ENCODE measurements at places on chromosomes 13 and 19.

GRCh38 chr19:39377373-39378362, 13.2 kb downstream of the PAF1 start:
- no peak for DNase-seq

- DNase-seq, result no peak
Measured at GRCh38 chr13:78802912-78803311, 144.0 kb upstream of the OBI1 start.

- DNase-seq, result no peak
Measured at GRCh38 chr13:33367926-33368325, 82.4 kb upstream of the STARD13 start.

DNA sequence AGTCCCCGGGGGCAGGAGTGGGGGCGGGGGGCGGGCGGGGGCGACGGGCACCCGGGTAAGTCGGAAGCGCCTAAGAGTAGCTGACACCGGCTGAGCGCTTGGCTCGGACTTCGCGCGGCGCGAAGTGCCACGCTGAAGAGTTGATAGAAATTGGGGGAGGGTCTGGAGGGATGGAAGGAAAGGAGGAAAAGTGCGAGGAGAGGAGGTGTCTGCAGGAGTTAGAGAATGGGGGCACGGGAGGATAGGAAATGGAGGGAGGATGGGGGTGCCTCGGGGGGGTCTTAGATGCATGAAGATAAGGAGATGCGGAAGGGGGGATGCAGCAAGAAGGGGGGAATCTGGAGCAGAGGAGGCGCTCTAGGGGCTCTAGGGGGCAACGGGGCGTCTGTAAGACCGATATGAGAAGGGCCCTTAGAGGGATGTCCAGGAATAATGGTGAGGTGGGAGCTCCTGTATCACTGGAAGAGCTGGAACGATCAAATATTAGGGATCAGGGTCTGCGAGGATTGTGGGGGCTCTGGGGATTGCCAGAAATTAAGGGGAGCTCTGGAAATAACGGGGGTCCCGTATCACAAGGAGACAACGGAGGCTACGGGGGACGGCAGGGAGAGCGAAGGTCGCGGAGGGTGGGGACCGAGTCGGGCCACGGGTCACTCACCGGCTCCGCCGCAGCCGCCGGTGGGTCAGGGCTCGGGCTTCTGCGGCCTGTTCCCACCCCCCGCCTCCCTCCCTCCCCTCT, at the start of gene MYPOP:
Gene MYPOP (minus strand): TSS at position 702 of the 739 bp plus-strand sequence. CDS start 840 bp downstream, outside the sequence.
- DNase-seq, result peak; percentile 19

DNA sequence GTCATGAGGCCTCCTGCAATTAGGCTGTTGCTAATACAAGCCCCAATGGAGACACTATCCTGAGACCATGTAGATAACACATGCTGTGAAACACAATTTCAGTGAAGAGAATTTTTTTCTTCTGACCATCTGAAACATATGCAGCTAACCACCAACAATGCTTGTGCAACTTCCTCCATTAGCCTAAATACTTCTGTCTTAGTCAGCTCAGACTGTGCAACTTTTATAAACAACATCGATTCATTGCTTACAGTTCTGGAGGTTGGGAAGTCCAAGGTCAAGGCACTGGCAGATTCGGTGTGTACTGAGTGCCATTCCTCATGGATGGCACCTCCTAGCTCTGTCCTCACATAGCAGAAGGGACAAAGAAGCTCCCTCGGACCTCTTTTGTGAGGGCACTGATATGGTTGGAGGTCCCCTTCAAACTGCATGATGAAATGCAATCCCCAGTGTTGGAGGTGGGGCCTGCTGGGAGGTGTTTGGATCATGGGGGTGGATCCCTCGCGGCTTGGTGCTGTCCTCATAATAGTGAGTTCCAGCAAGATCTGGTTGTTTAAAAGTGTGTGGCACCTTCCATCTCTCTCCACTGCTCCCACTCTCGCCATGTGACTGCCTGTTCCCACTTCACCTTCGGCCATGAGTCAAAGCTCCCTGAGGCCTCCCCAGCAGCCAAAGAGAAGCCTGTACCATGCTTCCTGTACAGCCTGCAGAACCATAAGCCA, 27.7 kb downstream of the STK24 start:
- peak; percentile 92 for DNase-seq

DNA sequence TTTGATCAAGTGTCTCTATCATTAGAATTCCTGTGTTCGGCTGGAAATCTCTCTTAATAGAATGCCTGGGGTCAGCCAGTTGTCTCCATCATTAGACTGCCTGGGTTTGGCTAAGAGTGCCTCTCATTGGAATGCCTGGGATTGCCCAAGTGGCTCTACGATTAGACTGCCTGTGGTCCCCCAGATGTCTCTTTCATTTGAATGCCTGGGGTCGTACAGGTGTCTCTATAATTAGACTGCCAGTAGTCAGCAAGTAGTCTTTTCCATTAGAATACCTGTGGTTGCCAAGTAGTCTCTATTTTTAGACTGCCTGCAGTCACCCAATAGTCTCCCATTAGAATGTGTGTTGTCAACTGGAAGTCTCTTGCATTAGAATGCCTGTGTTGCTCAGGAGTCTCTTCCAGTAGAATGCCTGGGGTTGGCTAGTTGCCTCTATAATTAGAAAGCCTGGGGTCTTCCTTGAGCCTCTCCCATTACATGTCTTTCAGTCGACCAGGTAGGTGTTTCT, 1523.2 kb downstream of the UQCRFS1 start:
- no peak for DNase-seq

GRCh38 chr19:11435833-11436313, 438 bp downstream of the PRKCSH start:
- peak; percentile 42 for DNase-seq

DNA sequence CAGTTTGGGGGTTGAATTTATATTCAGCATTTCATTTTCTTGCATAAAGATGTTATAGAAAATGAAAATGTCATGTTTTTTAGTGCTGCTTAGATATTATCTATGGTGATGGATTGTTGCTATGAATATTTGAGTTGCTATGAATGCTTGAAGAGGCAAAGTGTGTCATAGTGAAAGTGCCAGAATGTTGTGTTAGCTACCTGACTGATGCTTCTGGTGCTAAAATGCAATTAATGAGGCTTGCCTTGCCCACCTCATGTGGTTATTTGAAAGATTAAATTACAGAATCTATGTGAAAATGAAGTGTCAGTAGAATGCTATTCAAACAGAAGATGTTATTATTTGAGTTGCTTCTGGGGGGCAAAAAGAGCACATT, 62.7 kb upstream of the MYCBP2 start:
- DNase-seq, result no peak

Data from EL (cell line).